ENCODE measurements at places on chromosomes 3 and 15.

DNA sequence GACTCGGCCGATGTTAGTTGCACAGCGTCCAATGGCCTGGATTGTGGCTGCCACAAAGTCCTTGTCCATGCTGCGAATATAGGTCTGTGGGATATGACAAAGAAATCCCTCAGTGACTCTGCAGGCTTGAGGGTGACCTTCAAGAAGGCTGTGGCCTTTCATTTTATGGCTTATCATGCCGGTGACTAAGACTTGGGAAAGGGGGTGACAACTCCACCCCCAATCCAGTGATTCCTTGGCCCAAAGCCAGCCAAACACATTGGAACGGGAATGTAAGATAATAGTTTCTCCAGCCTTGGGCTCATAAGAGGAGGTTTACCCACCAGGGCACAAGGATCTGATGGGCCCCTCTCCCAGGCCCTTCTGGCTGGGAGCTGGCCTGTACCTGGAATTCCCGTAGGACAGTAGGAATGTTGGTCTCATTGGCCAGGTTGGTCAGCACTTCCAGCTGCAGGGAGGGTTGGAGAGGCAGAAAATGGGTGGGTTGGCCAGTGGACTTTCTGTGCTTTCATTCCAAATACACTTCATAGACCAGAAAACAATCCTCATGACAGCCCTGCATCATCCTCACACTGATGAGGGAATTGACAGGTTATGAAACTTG lies 30.7 kb upstream of the CPEB1 start:
- no peak for DNase-seq

DNA sequence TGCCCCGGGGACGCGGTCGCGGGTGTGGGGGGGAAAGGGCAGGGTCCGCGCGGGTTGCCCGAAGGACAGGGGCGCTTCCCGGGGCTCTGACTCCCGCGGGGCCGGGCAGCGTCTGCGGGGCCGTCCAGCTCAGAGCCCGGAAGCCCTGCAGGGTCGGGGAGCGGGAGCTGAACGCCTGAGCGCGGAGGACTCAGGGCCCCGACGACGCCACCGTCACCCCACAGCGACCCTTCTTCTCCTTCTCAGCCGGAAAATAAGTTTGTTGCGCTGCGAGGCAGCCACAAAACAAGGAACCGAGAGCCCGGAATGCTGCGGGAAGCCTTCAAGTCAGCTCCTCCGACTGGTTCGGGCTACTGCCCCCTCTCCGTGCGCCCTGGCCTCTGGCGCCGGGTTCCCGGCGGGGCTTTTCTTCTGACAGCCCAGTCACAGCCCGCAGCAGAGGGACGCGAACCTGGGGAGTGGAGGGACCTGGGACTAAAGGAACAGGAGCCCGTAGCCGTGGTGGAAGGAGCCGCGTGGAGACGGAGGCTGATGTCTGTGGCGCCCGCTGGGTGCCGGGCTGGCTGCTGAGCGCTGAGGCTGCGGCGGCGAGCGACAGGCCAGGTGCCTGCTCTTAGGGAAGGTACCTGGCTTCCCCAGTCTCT lies 484 bp downstream of the CNTN4 start:
- DNase-seq, result no peak

DNA sequence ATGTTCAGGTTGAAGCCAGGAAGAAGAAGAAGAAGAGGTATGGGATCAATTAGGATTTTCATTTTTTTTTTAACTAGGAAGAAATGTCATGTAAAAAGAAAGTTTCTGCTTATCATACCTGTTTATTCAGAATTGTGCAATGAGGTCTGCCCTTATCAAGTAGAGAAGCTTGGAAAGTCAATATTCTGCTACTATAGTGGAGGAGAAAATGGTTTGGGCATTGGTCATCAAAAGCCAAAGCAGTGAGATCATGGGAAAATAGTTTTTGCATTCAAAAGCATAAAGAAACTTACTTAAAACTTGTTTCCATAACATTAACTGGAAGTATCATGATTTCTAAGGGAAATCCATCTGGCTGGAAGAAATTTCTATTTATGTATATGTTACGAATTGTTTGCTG lies 1239.2 kb downstream of the NSUN3 start:
- no peak for DNase-seq

- peak; percentile 40 for DNase-seq
These were observed 107.6 kb downstream of the PEX5L start for GRCh38 chr3:179929091-179929529.

- DNase-seq, result no peak
These were observed 7.8 kb upstream of the TM2D3 start for GRCh38 chr15:101660005-101660404.

GRCh38 chr3:76694063-76694462 lies 345.8 kb upstream of the ROBO2 start:
- no peak for DNase-seq

GRCh38 chr3:194132465-194133286 lies 3.3 kb upstream of the HES1 start:
- no peak for DNase-seq

DNA sequence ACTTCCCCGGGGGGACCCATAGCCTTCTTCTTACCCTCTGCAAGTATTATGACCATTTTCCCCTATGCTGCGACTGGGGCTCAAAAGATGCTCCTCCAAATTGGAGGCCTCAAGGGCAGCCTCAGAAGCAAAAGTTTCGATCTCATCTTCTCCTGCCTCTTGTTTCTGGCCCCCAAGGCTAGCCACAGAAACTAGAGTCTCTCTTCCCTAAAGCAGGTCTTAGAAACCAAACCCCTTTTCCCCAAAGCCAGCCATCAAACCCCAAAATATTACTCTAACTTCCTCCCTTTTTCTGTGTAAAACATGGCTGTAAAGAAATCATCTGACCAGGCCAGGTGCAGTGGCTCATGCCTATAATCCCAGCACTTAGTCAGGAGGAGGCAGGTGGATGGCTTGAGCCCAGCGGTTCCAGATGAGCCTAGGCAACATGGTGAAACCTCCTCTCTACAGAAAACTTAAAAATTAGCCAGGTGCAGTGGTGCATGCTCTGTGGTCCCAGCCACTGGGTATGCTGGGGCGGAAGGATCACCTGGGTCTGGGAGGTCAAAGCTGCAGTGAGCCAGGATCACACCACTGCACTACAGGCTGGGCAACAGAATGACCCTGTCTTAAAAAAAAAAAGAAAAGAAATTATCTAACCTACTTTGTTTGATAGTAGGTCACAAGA lies 36.7 kb upstream of the MFGE8 start:
- DNase-seq, result no peak

DNA sequence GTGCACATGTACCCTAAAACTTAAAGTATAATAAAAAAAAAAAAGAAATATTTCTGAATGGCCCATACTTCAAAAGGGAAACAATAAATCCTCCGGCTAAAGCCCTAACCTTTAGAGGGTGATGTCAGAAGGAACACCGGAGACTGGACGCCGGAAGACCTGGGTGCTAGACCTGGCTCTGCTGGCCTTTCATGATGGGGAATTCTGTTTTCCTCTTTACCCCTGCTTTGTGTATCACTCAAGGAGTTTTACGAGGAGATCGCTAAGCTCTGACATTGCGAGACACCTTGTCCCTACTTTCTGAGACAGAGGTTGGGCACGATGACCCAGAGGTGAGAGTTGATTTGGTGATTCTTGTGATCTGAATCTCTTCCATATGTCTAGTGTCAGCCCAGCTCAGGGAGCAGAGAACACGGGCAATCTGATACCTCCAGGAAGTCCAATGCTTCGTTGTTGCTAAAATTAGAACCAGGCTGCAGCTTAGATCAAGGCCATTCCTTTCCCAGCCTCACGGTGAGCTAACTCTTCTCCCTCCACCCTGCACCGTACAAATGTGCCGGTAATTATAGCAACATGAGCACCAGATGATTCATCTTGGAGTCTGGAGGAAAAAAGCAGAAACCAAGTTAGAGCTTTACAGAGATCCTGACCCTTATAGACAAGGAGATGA lies 42.0 kb upstream of the CFAP161 start:
- no peak for DNase-seq

DNA sequence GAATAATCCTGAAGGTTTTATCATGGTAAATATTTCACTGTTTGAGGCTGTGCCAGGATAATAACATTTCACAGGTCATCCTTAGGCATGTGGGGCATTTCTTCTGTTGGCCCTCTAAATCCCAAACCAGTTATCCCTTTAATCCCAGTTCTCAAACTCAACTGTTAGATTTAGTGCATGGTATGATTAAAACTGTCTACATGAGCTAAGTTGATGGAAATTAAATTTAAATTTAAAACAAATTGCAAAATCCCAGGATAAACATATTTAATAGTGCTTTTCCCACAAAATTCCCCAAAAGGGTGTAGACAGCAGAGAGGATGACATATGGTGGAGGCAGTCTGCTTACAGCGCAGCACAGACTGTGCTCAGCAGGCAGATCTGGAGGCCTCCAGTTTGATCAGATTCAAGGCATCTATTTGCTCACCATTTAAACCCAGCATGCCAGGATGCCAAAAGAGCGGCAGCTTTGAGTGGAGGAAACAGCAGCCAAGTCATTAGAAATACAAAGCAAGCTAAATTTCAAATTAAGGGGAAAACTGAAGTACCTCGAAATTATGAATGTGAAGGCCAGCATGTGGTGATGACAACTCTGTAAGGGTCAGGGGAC lies 325.8 kb downstream of the KCNH8 start:
- DNase-seq, result peak; percentile 2

DNA sequence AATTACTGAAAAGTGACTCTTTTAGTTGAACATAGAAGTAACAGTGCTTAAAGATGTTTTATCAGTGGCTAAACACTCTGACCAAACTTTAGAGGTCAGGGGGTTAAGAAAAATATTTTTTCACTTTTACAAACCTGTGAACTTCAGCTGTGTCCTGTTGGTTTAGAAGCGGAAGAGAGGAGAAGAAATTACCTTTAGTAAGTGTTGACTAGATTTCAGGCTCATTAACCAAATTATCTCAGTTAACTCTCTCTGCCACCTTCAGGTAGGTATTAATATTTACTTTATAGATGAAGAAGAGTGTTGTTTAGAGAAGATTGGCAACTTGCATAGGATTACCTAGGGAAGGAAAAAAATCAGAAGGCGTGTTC lies 151.9 kb upstream of the CMC1 start:
- no peak for DNase-seq

DNA sequence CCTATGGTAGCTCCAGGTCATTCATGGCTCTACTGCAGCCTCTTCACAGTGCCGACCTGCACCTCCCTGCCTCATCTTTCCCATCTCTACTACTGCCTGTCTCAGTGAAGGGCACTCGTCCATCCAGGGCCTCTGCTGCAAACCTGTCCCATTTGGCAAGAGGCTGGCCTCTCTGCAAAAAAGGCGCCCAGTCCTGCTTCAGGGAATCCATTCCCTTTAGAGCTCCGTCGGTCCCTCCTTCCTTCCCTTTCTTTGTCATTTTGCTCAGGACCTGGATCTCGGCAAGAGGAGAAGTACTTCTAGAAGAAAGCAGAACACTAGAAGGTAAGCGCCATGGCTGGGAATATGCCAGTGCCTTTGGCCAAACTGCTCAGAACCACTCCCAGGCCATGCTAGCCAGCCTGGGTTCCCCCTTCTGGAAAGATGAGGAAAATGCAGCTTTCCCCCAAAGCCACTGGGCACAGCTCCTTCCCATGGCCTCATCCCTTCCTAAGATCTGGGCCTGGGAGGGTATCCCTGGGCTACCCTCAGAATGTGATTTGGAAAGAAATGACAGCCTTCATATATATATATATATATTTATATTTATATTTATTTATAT lies 6.4 kb upstream of the ISL2 start:
- DNase-seq, result no peak

DNA sequence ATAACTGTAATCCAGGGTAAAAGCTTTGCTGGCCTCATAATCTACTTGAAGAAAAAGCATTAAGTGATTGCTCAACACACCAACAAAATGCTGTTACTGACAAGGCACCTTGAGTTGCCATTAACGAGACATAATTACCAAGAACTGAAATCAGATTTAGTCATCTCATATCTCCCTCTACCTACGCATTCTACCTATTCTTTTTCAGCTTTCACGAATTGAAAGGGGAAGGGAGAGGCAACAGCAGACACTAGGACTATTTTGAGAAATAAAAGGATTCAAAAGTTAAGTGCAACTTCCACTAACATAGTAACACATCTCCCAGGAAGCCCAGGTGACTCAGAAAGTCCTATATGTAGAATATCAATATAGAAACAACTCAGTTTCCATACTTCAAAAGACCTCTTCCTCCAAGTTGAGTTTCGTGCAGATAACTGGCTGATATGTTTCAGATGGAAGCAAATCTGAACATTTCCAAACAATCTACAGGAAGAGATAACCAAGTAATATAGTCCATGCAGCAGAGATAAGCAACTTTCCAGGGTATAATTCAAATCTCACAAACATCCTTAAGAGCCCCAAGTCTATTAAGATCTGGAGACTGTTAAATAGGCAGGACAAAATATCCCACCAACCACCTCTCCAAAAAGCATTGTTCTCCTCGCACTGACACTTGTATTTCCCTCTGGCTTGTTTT lies 1.9 kb downstream of the OSBPL10 start:
- DNase-seq, result no peak

DNA sequence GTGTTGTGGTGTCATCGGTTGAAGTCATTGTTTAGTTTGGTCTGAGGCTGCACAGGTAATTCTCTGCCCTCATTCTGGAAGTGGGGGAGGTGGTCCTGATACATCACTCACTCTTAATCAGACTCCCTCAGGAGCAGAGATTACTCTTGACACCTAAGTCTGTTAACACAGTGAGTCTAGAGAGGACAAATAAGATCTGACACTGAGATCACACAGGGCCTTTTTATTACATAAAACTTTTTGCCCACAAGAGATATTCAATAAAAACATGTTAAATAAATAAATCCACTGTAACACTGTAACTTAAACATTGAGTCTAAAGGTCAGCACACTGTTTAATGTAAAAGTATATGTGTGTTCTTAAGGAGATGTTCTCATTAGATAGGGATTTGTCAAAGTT lies 57.1 kb upstream of the MBNL1 start:
- no peak for DNase-seq

GRCh38 chr3:119236756-119237155 lies 3.9 kb downstream of the B4GALT4 start:
- DNase-seq, result no peak

Data from hippocampal formation (tissue), 2 donors.